Activated CD8-positive, alpha-beta memory T cell treated with anti-CD3 and anti-CD28 coated beads for 4 hours (primary cell): ENCODE measurements at places on chromosomes 1 and 21.

DNA sequence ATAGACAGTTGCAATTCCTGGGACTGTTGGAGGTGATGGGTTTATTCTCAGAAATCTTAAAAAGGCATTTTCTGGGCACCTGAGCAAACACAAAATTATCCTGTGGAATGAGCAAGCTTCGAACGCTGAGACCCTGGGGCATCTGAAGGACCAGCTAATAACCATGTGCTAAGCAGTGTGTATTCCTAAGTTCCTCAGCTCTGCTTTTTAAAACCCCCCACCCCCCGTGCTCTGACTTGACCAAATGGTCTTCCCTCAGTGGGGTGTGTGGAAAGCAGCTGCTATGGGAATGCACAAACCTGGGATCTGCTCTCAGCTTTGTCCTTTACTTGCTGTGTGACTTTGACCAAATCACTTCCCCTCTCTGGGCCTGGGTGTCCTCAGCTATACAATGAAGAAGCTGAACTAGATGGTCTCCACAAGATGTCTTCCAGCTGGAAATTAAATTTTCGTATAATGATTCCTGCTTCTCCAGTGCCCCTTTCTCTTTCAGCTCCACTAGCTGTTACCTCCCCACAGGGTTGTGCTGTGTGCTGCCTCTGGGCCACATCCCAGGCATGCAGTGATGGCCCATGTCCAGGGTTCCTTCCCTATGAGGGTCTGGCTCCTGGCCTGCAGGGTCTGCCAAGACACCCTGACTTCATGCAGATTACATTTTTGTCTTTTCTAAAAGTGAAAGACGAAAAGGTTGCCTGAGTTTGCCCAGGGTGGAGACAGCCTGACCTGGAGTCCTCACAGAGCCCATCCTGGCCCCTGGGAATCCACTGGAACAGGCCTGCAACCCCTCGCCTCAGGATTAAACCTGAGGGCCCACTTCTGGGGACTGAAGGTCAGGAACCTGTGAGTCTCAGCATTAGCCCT is 14.9 kb upstream of the CD247 start:
- DNase-seq = no peak

DNA sequence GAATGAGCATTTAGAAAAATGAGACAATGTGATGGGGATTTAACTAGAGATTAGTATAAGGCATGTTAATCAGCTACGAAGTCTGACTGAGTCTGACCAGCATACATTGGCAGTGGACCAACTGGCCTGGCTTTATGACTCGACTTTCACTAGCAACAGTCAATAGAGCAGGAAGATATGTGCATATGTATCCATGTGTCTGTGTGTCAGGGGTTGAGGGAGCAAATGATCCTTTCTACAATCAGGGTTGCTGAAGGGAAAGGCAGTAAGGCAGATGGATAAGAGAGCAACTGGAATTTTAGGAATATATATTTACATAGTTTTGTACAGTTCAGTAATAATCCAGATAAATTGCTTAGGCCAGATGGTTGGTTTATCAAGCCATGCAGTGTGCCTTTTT is 645.6 kb downstream of the PLA2G4A start:
- no peak for DNase-seq

- DNase-seq = no peak
Observed at GRCh38 chr1:117860896-117861610, 68.4 kb downstream of the GDAP2 start.

- no peak for DNase-seq
Observed at GRCh38 chr1:230502996-230503395, 76.9 kb upstream of the PGBD5 start.

DNA sequence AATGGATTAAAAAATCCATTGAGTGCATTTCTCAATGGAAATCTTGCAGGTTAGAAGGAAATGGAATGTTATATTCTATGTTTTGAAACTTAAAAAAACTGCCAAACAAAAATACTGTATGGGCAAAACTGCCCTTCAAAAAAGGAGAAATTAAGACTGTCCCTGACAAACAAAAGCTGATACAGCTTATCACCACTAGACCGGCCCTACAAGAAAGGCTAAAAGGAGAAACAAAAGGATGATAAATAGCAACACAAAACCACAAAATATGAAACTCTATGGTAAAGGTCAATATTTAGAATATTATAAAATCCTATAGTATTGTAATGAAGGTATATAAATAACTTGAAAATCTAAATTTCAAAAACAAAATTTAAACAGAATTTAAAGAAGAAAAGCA is 60.0 kb downstream of the SLC25A24 start:
- DNase-seq = no peak
